ENCODE measurements at places on chromosomes 2 and 18. TPM values are rescaled to one million over a fixed set of nuclear protein-coding genes. Genes with fewer than 3 reads are reported as not detected.

The XIRP2 gene
- polyA plus RNA-seq = 0.38 TPM

The ZNF236 gene
- polyA plus RNA-seq = 1.1 TPM

The SPAST gene
- 2.8 TPM for polyA plus RNA-seq

The FOXI3 gene
- polyA plus RNA-seq = not detected

The GAD1 gene
- 0.04 TPM for polyA plus RNA-seq

The MAL gene
- 3.8 TPM for polyA plus RNA-seq

The CABYR gene
- polyA plus RNA-seq = 1.3 TPM

The C2orf92 gene
- polyA plus RNA-seq = 9.7 TPM

Measured in adipose tissue (tissue), 3 donors.